ENCODE measurements at places on chromosomes 5 and 9.

DNA sequence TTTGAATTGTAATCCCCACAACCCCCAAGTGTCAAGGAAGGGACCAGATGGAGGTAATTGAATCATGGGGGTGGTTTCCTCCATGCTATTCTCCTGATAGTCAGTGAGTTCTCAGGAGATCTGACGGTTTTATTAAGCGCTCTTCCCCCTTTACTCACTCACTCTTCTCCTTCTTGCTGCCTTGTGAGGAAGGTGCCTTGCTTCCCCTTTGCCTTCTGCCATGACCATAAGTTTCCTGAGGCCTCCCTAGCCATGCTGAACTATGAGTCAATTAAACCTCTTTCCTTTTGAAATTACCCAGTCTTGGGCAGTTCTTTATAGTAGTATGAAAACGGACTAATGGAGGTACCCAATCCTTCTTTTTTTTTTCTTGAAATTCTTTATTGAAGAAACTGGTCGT, 2.2 kb upstream of the CEP120 start:
- DNase-seq, result no peak

DNA sequence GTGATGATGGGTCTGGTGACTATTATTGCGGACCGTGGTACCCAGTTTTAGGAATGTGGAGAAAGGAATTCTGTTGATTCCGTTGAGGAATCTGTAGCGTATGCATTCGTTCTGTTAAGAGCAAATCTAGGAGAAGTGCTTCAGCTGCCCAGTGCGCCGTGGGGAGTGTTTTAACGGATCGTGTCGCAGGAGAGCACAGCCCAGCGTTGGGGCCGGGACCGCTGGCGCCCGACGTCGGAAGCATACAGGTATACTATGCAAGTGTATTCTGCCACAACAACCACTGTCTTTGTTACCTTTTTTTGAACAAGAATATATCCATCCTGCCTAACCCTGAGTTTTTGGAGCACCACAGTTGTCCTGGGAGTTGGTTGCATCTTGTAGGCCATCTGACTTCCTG, 42.7 kb downstream of the TENT4A start:
- DNase-seq, result no peak

GRCh38 chr9:18437315-18438201, 36.4 kb upstream of the ADAMTSL1 start:
- DNase-seq, result no peak

- DNase-seq, result no peak
Measured at GRCh38 chr9:126822278-126822677, 17.4 kb downstream of the ZBTB43 start.

DNA sequence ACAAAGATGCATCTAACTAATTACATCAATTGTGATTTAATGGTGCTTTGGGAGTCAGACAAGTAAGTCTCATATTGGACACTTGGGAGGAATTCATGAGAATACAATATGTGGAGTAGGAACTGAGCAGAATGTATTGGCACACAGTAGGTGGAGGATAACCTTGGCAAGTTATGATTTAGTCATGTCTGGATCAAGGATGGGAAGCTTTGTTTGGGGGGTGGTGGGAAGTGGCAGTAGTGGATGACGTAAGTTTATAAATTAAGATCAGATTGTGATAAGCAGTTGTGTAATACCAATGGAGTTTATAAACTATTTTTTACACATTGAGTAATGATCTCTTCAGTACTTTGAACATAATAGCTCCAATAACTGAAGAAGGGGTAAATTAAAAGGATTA, 67.0 kb downstream of the SGCD start:
- no peak for DNase-seq

- no peak for DNase-seq
Measured at GRCh38 chr5:37424441-37424840, 45.3 kb downstream of the WDR70 start.
